CD4-positive, alpha-beta T cell treated with Interleukin-15 for 4 hours (primary cell): ENCODE measurements at places on chromosomes 2 and 18.

DNA sequence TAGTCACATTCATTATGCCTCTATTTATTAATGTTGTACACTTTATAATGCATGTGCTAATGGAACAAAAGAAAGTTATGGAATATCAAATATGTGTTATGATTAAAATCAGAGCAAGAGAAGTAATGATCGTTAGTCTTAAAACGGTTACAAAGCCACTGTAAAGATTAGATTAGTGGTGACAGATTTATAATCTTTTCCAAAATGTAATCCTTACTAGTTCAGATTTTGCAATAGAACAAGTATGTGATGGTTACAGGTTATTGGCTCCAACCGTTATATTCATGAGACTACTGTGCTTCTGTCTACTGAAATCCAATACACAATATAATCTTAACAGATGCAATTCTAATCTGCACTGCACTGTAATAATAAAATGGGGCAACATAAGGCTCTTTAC, 180.6 kb downstream of the ZNF521 start:
- DNase-seq = no peak

DNA sequence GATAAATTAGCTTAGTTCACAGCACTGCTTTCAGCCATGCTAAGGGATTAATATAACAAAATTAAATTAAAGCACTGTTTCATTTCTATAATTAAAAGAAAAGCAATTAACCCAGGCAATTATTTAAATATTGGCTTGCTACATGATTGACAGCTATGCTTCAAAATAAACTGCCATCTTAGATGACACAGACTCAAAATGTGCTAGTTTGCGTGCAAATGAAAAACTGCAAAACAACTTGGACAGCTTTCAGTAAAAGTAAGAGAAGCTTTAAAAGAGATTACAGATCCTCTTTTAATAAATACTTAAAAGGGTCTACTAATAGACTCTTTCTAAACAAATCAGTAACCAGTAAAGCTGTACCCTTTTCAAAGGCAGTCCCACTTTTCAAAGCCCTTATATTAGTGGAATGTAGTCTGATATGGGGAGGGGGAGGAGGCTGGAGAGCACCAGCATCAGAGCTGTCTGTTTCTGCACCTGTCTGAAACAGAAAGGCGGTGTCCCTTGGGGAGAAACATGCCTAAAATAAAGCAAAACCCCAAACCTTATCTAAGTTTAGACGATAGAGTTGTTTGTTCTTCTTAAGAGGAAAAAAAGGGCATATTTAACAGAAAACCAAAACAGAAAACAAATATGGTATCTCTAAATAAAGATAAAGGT, 20.8 kb downstream of the EIF2AK3 start:
- no peak for DNase-seq

GRCh38 chr2:163801486-163801885, 65.7 kb upstream of the FIGN start:
- DNase-seq = no peak

GRCh38 chr18:53991805-53992204, 232.7 kb downstream of the MBD2 start:
- DNase-seq = no peak

DNA sequence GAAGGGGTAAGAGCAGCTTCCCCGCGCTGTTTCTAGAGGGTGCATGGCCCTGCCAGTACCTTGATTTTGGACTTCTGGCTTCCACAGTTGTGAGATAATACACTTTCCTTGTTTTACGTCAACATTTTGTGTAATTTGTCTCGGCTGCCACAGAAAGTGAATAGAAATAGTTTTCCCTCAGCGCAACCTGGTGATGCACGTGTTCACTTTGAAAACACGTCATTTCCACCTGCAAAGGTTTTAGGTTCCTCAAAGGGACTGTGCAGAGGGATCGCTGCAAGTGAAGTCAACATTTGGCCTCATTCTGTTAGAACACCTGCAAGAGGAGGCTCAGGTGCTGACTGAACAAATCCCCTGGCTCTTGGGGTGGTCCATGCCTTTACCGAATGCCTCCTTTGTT, 71.7 kb downstream of the LONRF2 start:
- DNase-seq = no peak

DNA sequence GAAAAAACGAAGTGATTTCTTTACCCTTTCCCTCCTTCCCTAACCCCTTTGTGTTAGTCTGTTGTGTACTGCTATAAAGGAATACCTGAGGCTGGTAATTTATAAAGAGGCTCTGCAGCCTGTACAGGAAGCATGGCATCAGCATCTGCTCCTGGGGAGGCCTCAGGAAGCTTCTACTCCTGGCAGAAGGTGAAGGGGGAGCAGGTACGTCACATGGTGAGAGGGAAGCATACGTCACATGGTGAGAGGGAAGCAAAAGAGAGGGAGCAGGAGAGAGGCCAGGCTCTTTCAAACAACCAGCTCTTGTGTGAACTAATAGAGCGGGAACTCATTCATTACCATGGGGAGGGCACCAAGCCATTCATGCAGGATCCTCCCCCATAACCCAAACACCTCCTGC, 126.2 kb downstream of the CAPN13 start:
- DNase-seq = no peak

- DNase-seq = no peak
Observed at GRCh38 chr2:10817413-10817812, 4.8 kb upstream of the PDIA6 start.

- DNase-seq = no peak
Observed at GRCh38 chr18:45413180-45413836, 202.0 kb upstream of the SLC14A2 start.

- no peak for DNase-seq
Observed at GRCh38 chr18:4134700-4135099, 320.4 kb downstream of the DLGAP1 start.

GRCh38 chr2:186503827-186504606, 18.0 kb downstream of the ZC3H15 start:
- DNase-seq = peak; percentile 26

GRCh38 chr18:34158881-34159690, 65.6 kb downstream of the NOL4 start:
- DNase-seq = no peak

DNA sequence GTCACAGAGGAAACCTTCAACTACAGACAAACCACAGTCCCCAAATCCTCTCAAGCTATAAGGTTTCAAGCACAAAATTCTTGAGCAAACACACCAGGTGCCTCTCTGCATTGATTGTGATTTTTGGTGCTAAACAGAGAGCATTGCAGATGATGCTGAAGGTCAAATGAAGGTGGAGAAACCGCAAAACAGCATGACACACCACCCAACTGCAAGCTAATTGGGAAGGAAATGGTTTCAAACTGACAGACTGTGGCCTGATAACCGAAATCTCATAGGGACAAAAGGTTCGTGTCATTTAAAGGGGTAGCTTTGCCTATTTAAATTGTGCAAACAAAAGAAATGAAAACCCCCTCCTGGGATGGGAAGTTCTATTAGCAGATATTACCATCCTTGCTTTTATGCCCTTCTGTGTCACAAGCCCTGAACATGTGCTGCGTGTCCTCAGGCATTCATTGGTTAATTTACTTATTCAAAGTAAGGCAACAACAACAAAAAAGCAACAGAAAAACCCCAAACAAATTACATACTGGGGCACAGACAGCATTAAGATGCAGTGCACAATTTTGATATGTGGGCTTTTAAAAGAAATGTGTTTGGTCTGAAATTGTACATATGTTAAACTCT, 154.9 kb downstream of the AQP4 start:
- DNase-seq = no peak

- no peak for DNase-seq
Observed at GRCh38 chr2:191180276-191180675, 29.5 kb upstream of the STAT4 start.

- DNase-seq = no peak
Observed at GRCh38 chr2:165575044-165575615, 105.6 kb downstream of the CSRNP3 start.

GRCh38 chr2:172937884-172938712, 137.5 kb upstream of the MAP3K20 start:
- DNase-seq = no peak

- no peak for DNase-seq
Observed at GRCh38 chr2:203720915-203721672, 14.7 kb downstream of the CD28 start.

DNA sequence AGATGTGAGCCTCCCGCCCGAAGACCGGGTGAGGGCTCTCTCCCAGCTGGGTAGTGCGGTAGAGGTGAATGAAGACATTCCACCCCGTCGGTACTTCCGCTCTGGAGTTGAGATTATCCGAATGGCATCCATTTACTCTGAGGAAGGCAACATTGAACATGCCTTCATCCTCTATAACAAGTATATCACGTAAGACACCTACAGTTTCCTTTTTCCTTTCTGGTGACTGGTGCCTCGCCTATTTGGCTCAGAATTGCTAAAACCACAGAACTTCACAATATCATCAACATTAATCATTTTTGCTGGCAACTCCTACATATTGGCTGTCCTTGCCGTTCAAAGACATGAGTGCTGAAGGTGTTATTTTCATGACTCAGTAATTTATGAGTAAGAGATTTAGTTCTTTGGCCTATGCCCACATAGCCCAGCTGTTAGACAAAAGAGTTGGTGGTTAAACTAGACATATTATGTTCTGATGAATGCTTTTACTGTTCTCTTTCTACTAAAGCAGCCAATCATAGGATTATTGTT, 2.2 kb downstream of the STAMBP start:
- peak; percentile 75 for DNase-seq

GRCh38 chr2:14713248-14713647, 80.7 kb downstream of the LRATD1 start:
- DNase-seq = no peak

DNA sequence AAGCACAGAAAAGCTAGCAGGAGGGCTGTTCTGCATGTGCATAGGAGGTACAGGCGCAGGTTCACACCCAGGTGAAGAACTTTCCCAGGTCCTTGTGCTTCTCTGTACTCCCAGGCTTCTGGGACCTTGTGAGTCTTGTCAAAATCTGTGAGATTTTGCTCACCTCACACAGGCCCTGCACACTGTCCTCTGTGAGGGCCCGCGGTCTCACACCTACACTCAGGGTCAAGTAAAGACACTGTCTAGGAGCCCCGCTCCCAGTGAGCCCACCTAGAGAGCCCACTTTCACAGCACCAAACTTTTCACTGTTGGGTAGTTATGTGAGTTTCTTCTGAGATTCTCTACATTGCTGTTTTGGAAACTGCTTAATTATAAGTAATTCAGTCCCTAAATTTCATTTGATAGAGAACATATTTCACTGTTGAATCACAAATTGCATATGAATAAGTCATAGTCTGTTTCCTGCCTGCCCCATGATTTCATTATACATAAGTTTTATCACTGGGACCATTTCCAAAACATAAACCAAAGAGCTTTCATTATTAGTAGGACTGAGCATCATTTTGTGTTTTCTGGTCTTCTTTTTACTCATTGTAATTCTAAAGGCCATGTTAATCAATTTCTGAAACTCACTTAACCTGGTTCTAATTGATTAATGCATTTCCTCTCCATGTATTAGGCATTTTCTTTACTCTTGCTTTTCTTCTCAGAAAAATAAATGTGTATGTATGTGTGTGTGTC, 234.2 kb upstream of the SPOPL start:
- no peak for DNase-seq

DNA sequence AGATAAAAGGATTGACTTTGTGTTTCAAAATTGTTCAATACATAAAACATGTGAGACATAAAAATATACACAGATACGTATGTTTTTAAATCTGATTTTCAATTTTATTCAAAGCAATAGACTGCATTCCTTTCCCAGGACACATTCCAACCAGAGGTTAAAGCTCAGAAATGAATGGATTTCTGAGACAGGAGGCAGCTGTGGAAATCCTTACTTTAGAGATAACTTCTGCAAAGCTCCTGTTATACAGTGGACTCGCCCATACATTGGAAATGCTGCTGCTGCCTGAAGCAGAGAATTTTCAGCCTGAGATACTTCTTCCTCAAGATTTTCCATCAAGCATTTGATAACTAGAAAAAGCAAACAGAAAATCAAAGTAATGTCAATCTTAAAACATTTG, 43.8 kb downstream of the THADA start:
- DNase-seq = no peak

DNA sequence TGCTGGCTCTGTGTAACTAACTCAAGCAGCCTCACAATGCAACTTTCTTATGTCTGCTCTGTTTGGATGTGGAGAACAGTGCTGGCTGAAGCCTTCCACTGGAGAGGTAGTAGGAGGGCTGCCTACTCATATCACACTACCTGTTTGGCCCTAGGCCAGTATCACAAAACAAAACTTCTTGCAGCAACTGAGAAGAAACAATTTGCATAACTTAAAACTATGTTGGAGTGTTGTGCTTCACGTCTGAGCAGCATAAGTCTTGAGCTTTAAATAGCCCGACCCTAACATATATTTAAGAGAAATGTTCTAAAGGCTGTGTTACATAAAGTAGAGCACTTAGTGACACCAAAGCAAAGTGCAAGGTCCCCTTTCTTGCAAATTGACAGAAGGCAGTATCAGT, 204.9 kb upstream of the ACVR2A start:
- no peak for DNase-seq

DNA sequence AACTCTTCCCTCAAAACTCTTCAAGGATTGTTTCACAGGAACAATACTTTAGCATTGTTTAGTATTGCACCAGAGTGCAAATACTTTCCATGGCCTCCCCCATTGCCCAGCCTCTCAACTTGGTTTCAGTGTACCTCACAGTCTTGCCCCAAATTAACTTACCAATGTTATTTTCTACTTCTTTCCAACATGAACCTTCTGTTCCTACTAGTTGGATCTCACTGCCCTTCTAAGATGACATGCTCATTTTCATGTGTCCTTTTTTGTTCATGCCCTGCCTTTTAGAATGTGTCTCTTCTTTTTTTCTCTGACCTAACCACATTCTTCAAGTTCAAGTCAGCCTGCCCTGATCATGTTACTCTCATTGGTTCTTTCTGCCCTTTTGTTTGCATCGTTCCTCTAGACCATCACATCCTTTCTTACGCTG, 4.1 kb downstream of the SPATS2L start:
- no peak for DNase-seq

- no peak for DNase-seq
Observed at GRCh38 chr2:19764998-19765397, 136.8 kb downstream of the TTC32 start.

DNA sequence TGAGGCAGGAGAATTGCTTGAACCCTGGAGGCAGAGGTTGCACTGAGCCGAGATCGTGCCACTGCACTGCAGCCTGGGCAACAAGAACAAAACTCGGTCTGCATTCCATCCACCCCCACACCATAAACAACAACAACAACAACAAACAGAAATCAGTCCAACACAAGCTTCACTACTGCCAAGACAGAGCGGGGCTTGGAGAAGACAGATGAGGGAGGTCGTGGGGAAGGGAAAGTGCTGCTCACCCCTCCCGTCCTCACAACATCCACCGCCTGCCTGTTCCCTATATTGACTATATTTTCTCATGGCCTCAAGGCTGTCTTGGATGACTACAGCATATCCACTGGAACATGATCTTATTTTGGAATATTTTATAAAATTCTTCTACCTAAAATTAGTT, 137.6 kb upstream of the TTC39C start:
- no peak for DNase-seq

DNA sequence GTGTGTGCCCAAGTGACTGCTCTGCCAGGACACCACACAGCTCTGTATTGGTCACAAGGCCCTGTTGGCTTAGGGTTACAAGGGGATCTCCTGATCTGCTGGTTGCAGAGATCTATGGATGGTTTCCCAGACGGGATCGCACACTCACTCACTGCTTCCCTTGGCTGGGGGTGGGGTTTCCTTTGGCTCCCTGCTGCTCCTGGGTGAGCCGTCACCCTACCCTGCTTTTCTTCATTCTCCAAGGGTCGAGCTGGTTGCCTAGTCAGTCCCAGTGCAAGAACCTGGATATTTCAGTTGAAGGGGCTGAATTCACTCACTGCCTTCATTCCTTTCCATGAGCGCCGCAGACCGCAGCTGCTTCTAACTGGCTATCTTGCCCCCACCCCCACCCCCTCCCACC, 56.3 kb downstream of the GTF3C3 start:
- no peak for DNase-seq
